ENCODE measurements at places on chromosomes 2 and 18. TPM values are rescaled to one million over a fixed set of nuclear protein-coding genes. Genes with fewer than 3 reads are reported as not detected.

Gene AQP4
- 0.40 TPM for polyA plus RNA-seq

Gene CD207
- polyA plus RNA-seq: 0.84 TPM

Gene ZBTB7C
- 12.5 TPM for polyA plus RNA-seq

Gene CNGA3
- polyA plus RNA-seq: 0.29 TPM

Gene PARD6G
- 5.7 TPM for polyA plus RNA-seq

Gene PRKAG3
- 7.4 TPM for polyA plus RNA-seq

Gene LIMS2
- 34.6 TPM for polyA plus RNA-seq

Gene MLPH
- 1.2 TPM for polyA plus RNA-seq

Gene CDH2
- 3.0 TPM for polyA plus RNA-seq

Gene COL5A2
- 429 TPM for polyA plus RNA-seq

Gene GPBAR1
- polyA plus RNA-seq: 1.8 TPM

Gene MYO3B
- polyA plus RNA-seq: 0.50 TPM

Gene IGFBP5
- polyA plus RNA-seq: 608 TPM

Gene OXER1
- polyA plus RNA-seq: not detected

Gene IAH1
- polyA plus RNA-seq: 57.2 TPM

Gene CCBE1
- polyA plus RNA-seq: 5.8 TPM

Gene SIX3
- polyA plus RNA-seq: not detected

Gene DPP4
- polyA plus RNA-seq: 10.1 TPM

GRCh38 chr18:78778651-78779050, 201.0 kb upstream of the SALL3 start:
- DNase-seq: no peak

GRCh38 chr2:201950606-201951005, 83.0 kb upstream of the FZD7 start:
- DNase-seq: no peak

DNA sequence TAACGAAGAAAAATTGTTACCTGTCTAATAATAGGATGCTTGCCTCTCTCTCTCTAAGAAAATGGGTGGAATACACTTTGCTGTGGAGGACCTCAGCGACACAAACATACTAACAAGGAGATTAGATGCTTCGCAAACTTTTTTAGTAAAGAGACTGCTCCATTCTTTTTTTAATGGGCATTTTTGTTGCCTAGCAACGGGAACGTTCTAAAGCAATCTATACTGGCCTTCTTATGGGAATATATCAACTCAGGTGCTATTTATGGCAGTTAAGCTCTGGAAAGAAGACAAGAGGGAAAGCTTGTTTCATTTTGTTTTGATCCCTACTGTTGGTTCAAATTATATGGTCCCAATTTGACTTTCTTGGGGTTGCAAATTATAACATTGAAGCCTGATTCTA, 86.8 kb upstream of the CBLN2 start:
- DNase-seq: no peak

DNA sequence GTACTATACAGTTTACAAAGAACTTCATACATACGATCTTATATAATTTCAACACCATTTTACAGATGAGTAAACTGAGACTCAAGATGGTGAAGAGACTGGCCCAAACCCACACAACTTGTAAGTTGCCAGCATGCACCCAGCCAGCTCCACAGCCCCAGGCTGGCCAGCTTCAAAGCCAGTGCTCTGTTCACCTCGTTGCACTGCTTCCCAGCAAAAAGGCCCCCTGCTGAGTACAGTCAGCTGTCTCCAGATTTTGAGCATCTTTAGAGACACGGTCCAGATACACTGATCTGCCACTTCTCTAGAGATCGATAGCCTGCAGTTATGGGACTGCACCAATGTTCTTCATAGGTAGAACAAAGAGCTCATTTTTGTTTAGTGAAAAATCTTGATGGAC, 257.2 kb upstream of the CHAC2 start:
- DNase-seq: no peak

- DNase-seq: peak; percentile 22
These were observed 34.7 kb upstream of the MARCHF7 start for GRCh38 chr2:159677654-159678053.

DNA sequence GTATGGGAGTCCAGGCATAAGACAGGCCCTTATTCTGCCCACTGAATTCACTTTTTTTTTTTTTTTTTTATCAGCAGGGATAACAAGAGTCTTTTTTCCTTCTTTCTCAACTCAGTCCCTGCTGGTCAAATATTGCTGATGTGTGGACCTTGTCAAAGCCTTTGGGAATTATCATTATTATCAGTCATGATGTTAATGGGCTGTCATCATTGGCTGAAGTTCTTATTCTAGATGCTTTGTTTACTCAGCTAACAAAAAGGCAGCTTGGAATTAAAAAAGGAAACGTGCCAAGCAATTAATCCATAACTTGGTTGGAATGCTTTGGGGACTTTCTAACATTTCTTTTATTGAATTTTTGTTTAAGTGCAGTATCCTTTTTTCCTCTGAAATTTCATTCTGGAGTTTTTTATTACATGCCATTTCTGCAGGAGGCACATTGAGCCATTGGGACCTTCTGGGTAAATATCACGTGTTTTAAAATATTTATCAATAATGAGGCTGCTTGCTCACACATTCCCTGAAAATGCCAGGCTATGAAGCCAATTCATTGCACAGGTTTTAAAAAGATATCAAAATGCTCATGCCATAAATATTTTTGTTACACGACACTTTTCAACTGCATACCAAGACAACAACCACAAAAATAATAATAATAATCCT, 246.3 kb downstream of the TXNL1 start:
- DNase-seq: no peak

- no peak for DNase-seq
These were observed 80.4 kb downstream of the LCLAT1 start for GRCh38 chr2:30527411-30527810.

DNA sequence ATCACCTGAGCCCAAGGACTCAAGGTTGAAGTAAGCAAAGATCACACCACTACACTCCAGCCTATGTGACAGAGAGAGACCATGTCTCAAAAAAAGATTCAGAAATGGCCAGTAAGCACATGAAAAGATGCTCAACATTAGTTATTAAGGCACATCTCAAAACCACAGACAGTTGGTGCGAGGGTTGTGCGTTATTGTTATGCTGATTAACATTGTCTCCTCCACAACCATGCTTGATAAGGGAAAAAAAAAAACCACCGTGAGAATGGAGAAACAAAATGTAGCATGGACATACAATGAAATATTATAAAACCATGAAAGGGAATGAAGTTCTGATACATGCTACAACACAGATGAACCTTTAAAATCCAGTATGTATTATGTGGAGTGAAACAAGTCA, 27.3 kb downstream of the MOB4 start:
- no peak for DNase-seq

GRCh38 chr2:224984637-224985036, 57.6 kb downstream of the DOCK10 start:
- no peak for DNase-seq

- no peak for DNase-seq
These were observed 6.8 kb downstream of the WDPCP start for GRCh38 chr2:63581298-63581961.

DNA sequence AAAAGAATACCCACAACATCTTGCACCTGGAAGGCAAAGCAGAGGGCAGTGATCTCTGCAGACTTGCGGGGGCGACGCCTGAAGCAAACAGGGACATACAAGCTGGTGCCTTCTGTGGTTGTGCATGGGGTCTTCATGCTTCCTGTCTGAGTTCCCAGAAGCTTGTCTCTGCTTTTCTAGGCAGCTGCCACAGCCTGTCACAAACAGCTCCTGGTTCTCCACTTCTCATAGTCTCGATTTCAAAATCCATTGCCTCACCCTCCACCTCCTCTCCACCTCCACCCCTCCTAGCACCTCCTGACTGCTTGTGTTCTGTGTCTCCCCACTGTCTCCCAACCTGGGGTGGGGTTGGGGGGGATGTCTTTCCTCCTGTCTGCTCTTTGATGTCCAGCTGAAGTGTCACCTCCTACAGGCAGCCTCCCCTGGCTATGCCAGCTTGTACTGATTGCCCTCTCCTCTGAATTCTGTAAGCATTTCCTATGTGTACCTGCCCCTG, 1.7 kb upstream of the PROC start:
- no peak for DNase-seq

GRCh38 chr2:121539750-121540469, 9.2 kb downstream of the RNU4ATAC start:
- no peak for DNase-seq

DNA sequence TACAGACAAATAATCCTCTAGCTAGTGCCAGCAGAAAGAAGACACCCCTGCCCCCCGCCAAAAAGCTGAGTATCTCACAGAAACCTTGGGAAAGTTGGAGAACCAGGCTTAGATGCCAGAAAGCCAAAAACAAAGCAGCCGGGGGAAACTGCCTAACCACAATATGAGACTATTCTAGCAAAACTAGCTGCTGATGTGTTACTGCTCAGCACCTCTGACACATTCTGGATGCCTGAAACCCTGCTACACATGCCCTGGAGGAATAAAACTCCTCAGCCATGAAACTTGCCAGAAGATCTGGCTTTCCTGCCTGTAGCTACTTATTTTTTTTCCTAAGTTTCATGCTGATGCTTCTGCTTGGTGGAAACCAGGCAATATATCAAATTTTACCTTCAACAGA, 122.7 kb upstream of the GCFC2 start:
- DNase-seq: no peak

GRCh38 chr2:217604527-217605194, 398.1 kb downstream of the TNS1 start:
- no peak for DNase-seq

- DNase-seq: no peak
These were observed 81.1 kb downstream of the TRABD2A start for GRCh38 chr2:84799772-84800171.

DNA sequence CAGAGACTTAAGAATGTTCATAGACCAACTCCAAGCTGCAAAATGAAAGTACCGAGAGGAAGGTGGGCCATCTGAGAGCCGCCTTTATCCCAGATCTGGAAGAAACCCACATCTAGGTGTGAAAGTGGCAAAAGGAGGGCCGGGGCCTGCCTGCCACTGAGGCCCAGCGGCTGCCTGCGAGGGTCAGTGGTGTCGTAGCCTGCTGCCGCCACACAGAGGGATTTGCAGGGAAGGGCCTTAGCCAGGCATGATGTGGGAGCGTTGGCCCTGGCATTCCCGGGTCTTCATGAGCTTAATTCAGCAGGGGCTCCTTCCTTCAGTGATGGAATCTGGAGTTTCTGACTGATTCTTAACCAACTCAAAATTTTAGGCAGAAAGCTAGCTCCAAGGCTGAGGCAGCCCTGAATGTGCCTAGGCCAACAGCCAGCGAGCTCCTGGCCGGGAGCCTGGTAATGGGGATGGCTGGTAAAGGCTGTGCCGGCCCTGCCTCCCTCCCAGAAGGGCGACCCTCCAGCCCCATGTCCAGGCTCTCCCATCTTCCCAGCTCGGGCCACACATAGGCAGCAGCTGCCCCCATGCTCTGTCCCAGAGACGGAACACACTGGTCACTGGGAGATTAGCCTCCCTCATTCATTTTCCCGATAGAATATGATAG, 230.1 kb downstream of the AGAP1 start:
- DNase-seq: no peak

GRCh38 chr2:222762342-222762741, 90.9 kb downstream of the MOGAT1 start:
- DNase-seq: no peak

GRCh38 chr2:214542866-214543265, 132.0 kb downstream of the VWC2L start:
- no peak for DNase-seq

DNA sequence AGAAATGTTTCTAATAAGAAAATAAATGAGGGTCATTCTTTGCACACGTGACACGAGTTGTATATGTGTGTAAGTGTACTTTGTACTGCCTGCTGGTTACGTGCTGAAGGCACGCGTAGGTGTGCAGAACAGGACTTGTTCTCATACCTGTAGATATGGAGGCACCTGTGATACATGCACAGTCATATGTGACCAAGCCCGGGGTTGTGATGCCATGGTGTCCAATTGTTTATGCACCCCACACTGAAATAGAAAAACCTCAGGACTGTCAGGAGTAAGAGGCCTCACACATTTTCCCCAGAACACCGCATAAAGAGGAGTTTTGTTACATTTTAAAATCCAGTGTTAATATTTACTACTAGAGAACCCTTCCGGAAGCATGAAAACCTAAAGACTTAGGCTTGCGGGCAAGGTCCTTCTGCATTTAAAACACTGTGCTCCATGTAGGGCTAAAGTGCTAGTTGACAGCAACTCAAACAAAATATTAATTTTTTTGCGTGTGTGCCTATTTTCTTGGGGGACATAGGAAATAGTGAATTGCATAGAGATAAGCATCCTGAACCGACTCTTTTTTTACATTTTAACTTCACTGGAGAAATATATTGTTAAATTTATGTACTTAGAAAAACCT, 9.3 kb downstream of the TSHZ1 start:
- no peak for DNase-seq

DNA sequence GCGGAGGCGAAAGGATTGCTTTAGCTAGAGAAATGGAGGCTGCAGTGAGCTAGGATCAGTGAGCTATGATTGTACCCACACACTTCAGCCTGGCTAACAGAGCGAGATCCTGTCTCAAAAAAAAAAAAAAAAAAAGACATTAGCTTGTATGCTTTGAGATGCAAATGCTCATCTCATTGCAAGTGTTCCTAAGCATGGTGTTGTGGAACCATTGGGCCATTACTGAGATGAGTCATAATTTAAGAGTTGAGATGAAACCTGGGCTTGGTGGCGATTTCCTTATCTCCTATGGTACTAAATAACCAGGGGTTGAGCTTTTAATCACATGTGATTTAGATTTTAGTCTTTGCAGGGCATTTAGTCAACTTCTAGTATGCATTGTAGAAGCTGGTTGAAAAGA, 2.2 kb downstream of the PLEKHA3 start:
- DNase-seq: no peak

DNA sequence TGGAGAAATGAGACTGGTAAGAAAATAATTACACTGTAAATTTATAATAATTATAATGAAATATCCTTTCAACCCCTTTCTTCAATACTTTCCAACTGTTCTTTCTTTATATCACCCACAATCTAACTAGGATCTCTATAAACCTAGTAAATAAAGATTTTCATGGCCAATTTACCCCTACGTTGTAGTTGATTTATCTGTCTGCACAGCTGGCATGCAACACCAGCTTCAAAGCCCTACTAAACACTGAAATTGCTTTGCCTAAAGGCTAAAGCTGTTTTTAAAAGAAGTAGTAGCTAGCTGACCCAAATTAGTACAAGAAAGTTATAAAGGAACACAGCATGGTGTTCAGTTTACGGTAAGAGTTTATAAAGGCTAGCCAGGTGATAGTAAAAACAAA, 140.1 kb downstream of the NOL4 start:
- no peak for DNase-seq

- DNase-seq: no peak
These were observed 19.3 kb upstream of the FZD7 start for GRCh38 chr2:202014318-202014717.

- DNase-seq: no peak
These were observed 365.1 kb upstream of the ETAA1 start for GRCh38 chr2:67032076-67032475.

- DNase-seq: no peak
These were observed 183.2 kb upstream of the SLC39A10 start for GRCh38 chr2:195473862-195474261.

All from muscle of arm (tissue), 14 donors.